ENCODE measurements at places on chromosomes 1 and 21.

GRCh38 chr1:233261206-233261605, 34.3 kb downstream of the PCNX2 start:
- DNase-seq = no peak

DNA sequence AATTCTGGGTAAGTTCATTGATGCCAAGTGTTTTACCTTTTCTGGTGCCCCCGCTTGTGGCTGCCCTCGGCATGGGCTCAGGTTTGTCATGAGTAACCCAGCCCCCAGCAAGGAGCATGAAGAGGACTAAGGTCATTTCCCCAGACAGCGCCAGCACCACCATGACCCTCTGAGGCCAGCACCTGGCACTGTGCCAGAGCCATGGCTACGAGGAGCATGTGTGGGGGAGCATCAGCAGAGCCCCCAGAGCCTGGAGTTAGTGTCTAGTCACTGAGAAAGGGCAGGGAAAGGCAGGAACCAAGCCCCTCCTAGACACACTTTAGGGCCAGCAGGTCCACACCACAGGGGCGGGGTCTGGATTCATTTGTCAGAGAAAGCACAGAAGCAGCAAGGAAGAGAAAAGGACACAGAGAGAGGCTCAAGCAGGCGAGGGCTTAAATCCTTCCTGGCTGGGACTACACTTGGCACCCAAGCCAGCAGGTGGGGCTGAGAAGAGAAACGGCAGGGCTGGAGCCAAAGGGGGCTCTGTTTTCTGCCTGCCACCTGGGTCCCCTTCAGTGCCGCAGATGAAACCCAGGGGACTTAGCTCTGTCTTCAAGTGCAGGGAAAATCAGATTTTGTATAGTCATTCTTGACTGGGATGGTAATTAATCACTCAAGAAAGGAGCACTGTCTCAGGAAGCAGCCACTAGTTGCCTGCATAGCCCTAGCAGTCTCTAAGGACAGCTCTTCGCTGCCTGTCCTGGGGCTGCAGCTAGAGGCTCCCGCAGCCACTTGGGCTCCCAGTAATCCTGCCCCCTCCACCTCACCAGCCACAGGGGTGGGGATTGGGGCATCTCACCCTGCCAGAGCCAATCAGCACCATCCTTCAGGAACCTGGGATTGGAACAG, 79.6 kb upstream of the ZC3H12A start:
- DNase-seq = peak; percentile 74

DNA sequence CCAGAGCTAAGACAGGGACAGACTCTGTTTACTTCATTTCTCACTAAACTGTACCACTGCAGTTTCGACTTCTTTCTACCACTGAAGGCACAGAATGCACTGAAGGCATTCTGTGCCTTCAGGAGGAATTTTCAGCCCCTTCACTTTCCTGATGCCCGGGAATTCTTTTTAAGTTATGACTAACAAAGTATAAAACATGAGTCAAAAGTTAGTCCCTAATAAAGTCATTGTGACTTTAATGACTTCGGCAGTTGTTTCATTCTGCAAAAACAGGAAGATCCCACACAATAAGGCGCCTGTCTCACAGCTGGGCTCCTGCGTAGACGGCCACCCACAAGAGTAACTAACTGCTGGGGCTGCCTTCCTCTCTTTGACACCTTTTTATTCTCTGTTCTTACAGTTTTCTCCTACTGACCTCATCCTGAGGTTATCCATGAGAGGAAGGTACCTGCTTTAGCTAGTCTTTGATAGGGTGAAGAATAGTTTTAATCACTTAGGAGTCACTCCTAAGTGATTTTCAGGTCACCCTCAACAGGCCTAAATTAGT, 183.9 kb upstream of the SGIP1 start:
- DNase-seq = no peak

DNA sequence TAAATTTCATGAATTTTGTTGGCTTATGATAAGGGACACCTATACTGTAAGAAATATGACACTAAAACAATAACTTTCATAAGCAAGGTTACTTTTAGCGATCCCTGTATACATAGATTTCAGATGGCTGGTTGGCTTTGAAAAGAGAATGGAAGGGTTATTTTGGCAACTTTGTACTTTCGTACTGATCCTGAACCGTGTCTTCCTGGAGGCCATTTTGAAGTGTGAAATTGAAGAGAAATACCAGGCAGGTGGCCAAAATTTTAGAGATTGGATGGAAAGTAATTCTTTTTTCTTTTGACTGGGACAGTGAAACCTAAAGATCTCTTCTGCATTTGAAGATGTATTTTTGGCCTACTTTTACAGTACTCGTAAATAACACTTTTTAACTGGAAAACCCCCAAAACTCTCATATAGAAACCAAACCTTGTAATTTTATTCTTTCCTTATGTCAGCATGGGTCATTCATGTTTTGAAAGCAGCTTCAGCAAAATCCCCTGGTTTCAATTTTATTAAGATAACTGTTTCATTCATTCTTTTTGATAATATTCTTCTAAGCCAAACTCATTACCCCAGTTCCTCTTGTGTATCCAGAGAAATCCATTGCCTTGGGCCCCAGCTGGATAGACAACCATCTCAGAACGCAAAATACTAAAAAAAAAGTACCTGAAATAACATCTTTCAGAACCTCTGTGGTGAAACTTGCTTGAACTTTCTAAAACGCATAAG, 38.4 kb upstream of the ZNF281 start:
- no peak for DNase-seq

- peak; percentile 76 for DNase-seq
These were observed 27.7 kb downstream of the PTPRF start for GRCh38 chr1:43558346-43558841.

GRCh38 chr1:28577738-28578536, 14.1 kb upstream of the RAB42 start:
- no peak for DNase-seq

DNA sequence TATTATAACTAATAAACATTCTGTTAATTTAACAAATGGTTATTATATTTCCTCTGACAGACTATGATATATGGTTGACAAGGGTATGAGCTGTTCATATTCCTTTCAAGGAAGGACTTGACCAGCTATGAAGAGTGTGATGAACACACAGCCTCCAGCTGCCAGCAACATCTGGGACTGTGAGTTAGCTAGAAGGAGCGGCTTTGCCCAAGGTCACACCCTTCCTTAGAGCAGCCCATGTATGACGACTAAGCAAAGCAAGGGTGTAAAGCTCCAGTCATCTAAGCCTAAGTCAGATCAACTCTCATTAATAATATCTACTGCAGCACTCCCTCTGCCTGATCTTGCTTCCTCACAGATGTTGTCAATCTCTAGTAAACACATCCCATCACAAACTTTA, 355.4 kb downstream of the PLPP3 start:
- no peak for DNase-seq

GRCh38 chr1:197598935-197599334, 176.3 kb downstream of the DENND1B start:
- peak; percentile 97 for DNase-seq

DNA sequence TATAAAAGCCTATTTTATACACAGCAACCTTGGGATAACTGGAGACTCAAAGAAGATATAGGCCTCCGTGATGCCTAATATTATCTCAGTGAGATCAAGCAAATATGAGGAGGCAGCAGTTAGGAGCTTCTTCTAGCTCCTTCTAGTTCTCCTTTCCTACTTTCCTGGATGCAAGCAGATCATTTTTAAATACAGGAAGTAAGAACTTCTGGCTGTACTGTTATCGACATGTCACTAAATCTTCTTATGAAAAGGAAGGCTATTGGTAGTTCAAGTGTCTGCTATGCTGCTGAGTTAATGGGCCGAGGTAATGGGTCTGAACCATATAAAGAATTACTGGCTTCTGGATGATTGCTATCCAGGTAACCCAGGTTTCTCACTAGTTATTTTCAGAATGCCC, 15.9 kb downstream of the HSPA13 start:
- DNase-seq = no peak

GRCh38 chr1:183537405-183537804, 52.9 kb downstream of the NCF2 start:
- no peak for DNase-seq

- no peak for DNase-seq
These were observed 316.0 kb downstream of the LMO4 start for GRCh38 chr1:87644579-87645190.

DNA sequence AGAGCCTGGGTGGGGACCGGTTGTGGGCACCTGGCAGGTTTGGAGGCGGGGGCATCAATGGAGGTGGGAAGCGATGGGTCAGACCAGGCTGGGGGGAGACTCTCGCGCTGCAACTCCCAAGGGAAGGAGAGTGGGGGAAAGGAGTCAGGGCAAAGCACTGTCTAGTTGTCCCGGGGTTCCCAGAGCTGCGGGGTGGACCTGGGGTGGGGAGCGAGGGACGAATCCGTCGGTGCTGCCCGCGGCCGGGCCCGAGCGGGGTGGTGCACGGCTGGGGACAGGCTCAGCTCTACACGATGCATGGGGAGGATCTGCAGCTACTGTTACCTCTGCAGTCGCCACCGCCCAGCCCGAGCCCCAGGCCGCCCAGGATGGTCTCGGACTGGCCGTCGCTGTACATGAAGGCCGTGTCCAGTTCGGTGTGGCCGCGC, 427 bp downstream of the AKR7A2 start:
- peak; percentile 34 for DNase-seq

DNA sequence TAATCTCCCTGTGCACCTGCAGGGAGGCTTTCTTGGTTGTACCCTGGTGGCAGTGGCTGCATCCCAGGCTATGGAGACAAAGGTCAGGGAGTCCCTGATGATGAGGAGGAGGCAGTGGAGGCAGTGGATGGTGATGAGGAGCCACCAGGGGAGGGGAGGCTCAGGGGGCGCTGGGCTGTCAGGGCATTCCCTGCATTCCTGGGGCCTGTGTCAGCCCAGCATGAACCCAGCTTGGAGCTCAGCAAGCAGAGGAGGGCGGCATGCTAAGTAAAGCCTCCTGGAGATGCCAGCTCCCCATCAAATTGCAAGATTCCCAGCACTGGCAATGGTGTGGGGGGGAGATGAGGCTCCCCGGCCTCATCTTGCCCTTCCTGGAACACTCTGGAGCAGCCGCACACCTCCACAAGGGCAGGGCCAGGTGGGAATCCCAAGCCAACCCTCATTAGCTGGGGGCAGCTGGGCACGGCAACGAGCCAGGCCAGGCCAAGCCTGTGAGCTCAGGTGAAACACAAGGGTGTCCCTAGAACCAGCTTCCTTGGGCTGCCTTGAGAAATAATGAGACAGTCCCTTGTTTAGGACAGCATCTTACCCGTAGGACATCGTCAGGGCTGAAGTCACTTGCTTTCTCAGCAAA, 469.5 kb downstream of the MATN1 start:
- no peak for DNase-seq

- no peak for DNase-seq
These were observed 29.6 kb downstream of the NVL start for GRCh38 chr1:224300346-224300745.

- no peak for DNase-seq
These were observed 12.7 kb upstream of the PCP4 start for GRCh38 chr21:39854572-39854971.

DNA sequence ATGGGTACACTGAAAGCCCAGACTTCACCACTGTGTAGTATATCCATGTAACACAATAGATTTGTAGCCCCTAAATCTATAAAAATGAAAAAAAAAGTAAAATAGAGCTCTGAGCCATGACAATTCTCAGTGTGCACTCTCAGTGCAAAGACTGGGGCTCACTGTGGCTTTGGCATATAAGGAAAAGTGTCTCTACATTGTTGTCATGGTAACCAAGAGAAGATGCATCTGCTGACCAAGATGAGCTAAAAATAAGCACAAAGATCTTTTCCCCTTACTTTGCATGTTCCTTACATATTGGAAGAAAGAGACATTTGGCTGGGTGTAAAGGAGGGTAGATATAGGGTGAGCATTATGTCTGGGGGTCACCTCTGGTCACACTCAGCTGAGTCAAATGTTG, 12.0 kb downstream of the PGLYRP4 start:
- DNase-seq = no peak

DNA sequence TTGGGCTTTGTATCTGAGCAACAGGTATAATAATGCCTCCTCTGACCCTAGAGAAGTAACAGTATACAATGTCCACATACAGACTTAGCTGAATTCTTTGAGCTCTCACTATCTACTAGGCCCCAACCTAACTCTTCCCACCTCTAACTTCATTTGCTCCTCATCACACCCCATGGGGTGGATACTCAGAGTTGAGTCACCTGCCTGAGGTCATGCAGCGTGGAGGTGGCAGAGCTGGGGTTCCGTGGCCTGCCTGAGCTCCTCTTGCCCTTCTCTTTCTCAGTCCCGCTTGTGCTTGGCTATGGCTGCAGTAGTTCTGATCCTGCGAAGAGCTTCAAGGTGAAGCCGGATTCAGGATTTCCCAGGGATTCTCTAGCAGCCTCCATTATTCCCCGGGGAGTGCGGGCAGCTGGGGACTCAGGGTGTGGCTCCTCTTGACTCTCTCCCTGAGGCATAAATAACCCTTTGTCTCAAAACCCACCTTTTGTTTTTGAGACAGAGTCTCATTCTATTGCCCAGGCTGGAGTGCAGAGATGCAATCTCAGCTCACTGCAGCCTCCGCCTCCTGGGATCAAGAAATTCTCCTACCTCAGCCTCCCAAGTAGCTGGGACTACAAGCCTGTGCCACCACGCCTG, 29.9 kb upstream of the ACTL8 start:
- peak; percentile 42 for DNase-seq

GRCh38 chr21:34166468-34166867, 93.1 kb downstream of the MRPS6 start:
- DNase-seq = peak; percentile 26

- no peak for DNase-seq
These were observed 17.6 kb downstream of the ATP8B2 start for GRCh38 chr1:154342836-154343472.

DNA sequence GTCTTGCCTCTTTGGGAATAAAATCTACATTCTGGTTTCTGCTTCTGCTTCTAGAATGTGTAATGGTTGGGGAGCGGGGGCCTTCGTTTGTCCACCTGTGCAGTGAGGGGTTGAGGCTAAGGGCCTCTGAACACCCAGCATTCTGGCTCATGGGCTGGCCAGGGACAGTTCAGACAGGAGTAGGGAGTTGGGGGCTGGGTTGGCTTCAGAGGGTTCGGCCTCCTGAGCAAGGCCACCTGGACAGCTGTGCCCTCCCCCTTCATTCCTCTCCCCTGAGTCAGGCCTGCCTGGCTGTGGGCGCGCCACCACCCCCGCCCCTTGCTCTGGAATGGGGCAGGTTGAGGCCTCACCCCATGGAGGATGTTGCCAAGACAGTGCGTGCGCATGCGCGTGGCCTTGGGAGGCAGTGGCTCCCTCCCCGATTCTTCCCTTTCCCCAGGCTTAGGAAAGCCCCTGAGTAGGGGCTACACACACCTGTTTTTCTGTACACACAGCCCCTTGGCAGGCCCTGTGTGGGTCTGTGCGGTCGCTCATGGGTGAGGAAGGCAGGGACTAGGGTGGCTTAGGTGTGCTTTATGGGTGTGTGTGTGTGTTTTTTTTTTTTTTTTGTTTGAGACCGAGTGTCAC, 57.0 kb downstream of the YARS1 start:
- DNase-seq = peak; percentile 8

DNA sequence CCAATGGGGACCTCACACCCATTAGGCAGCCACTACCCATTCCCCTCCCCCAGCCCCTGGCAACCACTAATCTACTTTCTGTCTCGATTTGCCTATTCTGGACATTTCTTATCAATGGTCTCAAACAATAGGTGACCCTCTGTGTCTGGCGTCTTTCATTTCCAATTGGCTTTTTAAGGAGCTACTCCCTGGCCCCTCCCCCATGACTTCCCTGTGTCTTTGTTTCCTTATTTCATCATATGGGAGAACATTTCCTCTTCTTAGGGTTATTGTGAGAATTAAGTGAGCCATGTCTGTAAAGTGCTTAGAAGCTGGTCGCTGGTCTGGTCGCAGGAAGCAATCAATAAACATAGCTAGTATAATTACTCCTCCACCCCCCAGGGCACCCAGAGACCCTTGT, 80.9 kb downstream of the SPSB1 start:
- no peak for DNase-seq

GRCh38 chr1:151143986-151144385, 2.4 kb downstream of the SEMA6C start:
- peak; percentile 57 for DNase-seq
